Astrocyte (in vitro differentiated cells and primary cell): ENCODE measurements at places on chromosomes 2 and 18.

GRCh38 chr2:228628682-228629081 is 447.2 kb upstream of the SPHKAP start:
- DNase-seq = no peak

DNA sequence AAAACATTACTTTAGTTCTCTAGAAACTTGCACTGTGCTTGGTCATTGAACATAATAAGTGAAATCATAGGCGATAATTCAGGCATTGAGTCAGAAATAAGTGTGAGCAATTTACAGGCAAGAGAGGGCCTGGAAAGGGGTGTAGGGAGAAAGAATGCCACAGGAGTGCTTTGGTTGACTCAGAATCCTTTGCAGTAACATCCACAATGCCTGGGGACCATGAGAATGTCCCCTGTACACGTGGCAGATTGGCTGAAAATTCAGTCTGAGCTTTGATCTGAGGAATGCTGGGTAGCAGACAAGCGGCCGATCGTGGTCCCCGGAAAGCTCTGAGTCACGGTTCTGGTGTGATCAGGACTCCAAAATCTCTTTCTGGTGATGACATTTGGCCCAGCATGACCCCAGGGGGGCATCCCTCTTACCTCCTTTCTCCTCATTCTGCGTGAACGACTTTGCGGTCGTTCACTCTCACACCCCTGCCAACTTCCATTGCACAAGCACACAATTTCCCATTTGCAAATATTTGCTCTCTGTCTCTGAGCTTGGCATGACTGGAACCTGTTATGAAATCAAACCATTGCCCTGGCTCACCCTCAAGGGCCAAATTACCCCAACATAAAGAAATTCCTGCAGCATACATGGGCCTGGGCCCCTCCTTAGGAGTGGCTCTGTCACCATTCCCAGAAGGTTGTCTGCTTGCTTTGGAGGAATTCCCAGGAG is 305.0 kb upstream of the EPAS1 start:
- DNase-seq = peak; percentile 86

DNA sequence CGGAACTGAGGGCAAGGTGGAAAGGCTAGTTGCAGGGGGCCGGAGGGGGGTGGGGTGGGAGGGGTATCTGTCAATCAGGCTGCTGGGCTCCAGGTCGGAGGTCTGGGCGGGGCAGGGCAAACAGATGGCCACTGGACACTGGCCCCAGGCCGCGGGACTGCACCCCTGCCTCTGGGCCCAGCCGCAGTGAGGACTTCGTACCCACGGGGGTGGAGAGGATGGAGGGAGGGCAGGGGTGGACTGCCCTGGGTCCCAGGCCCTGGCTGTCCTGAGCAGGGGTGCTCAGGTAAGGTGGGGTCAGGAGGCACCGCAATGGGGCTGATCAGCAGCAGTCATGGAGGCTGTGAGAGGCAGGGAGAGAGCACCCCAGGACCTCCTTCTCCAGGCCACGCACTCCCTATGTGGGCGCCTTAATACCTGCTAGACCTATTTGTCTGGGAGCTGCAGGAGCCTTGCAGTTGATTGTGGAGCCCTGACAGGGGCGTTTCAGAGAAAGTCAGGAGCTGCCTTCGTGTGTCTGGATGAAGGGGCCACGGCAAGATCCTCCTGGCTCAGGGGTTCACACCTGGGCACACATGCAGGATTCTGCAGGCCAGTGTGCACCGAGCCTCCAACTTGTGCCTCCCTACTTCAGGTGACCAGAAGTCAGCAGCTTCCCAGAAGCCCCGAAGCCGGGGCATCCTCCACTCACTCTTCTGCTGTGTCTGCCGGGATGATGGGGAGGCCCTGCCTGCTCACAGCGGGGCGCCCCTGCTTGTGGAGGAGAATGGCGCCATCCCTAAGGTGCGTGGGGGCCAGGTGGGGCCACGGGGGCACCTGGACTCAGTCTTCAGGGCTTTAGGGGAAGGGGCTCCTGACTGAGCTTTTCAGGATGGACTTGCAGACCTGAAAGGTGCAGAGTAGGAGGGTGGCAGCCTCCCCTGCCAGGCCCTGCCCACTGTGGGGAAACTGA is 1.5 kb downstream of the CTDSP1 start:
- no peak for DNase-seq

DNA sequence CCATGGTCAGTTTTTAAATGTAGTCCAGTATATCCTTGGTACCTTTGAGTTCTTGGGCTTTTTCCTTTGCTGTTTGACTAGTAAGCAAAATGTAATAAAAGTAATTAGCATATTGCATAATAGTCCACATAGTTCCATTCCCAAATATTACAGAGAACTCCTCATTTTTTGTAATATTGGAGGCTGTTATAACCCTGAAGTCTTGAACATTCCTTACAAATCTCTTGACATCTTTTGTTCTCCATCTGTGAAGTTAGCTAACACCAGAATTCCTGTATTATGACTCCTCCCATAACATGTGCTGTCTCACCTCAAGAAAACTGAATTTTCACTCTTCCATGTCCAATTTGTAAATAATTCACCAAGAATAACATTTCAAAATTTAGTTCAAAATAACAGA is 17.1 kb downstream of the CREB1 start:
- peak; percentile 46 for DNase-seq

DNA sequence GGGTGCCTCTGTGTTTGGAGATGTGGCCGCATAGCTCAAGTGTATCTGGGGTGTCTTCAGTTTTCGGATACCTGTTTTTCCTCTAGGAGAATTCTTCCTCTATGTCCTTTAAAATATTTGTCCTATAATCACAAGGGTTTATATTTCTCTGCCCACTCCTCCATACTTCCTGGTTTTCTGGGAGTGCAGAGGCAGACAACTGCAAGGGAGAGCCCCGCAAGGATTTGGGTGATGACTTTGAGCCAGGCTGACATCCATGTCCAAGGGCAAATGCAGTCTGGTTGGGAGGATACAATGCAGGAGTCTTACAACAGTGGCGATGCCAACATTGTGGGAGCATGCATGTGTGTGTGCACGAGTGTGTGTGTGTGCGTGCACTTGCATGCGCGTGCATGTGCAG is 2.1 kb downstream of the IL1RL1 start:
- no peak for DNase-seq
